Heart left ventricle (tissue), 16 donors: ENCODE measurements at places on chromosomes 12 and 14.

DNA sequence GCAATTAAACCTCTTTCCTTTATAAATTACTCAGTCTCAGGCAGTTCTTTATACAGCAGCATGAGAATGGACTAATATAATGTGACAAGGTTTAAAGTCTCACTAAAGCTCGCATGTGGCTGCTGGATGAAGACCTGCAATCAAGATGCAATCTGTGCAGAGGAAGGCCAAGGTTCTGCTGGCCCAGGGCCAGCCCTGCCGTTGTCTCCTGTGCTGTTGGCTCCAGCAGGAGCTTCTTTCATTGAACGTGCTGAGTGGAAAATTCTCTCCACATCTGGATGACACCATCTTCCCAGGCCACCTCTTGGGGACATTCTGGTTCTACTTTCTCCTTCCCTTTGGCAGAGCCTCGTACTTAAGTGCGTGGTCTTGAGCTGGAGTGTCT is 742.2 kb downstream of the VRK1 start:
- DNase-seq: no peak

DNA sequence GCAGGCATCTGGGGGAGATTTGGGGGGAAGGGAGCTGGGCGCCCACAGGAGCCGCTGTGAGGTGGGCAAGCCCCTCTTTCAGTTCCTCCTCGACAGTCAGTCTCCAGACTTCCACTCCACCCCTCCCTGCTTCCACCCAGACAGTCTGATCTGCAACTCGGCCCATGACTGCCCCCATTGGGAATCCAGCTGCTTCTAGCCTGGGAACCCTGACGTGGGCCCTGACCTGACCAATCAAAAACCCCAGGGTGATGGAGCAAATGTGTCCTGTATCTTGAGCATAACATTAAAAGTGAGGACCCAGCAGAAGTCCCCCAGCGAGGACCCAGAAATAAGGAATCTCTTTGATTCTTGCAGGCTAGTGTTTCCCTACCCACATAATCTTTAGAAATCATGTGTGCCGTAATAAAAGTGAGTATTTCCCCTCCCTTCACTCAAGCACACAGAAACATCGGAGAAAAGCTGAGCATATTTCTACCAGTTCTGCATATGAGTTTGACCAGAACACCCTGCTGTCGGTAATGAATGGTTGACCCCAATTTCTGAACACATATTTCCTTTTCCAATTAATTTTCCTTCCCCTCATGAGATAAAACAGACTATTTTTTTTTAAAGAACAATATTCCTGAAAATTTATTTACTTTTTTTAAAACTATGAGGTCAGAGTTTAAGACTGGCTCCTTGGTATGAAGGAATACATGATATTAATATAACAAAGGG is 6.4 kb downstream of the SSH1 start:
- peak; percentile 81 for DNase-seq

GRCh38 chr14:96065661-96066459 is 26.7 kb downstream of the C14orf132 start:
- DNase-seq: no peak

- no peak for DNase-seq
Observed at GRCh38 chr14:54501480-54501879, 8.2 kb upstream of the CGRRF1 start.

DNA sequence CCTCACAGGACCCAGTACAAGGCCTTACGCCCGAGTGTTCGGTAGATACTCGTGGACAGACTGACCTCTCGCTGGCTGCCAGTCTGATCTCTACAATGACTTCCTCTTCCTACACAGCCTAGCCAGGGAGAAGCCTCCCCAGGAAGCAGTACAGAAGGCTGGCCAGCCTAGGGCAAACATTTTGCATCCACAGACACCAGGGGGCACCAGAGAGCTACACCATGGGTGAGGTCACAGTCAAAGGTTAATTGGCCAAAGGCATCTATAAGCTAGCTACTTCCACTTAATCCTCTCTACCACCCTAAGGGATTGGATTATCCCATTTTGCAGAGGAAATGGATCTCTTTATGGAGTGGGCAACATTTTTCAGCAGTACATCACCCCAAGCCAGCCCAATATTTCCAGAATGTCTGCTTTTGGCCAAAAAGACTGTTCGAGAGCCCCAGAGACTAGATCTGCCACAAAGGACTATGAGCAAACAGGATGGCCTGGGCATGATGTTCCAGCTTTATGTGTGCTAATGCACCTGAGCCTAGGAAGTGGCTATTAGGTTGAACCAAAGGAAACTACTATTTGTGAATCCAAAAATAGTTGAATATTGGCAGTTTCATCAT is 14.6 kb upstream of the PNMA1 start:
- peak; percentile 88 for DNase-seq

- no peak for DNase-seq
Observed at GRCh38 chr14:70567791-70568190, 32.7 kb downstream of the MED6 start.

DNA sequence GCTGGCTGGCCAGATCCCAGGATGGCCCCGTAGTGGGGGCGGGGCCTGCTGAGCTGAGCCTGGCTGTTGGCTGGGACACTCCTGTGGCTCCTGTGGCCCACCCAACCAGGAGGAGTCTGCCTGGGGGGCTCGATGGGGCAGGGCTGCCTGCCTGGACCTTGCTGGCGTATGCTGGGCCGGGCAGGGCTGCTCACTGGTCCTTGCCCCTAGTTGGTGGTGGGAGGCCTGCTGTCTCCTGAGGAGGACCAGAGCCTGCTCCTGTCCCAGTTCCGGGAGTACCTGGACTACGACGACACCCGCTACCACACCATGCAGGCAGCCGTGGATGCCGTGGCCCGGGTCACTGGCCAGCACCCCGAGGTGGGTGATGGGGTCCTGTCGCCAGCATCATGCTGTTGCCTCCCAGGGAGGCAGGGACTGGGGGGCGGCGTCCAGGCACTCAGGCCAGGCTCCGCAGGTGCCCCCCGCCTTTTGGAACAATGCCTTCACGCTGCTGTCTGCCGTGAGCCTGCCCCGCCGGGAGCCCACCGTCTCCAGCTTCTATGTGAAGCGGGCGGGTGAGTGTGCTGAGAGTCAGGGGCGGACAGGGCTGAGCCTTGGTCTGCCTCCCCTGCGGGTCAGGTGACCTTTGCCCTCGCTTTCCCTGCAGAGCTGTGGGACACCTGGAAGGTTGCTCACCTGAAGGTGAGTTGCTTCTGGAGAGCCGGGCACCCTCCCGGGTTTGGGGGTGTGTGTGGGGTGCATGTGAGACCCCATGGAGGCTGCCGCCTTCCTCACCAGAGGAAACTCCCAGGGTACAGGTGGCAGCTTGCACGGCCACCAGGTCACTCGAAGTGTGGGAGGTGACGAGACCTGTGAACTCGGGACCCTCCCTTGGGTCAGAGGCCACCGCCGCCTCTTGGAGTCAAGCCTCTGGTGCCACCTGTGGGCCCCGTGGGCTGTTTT is 3.4 kb downstream of the NOC4L start:
- peak; percentile 60 for DNase-seq

- no peak for DNase-seq
Observed at GRCh38 chr12:54700301-54700700, 52.1 kb upstream of the DCD start.

GRCh38 chr14:68377459-68377858 is 415.4 kb downstream of the ZFP36L1 start:
- peak; percentile 74 for DNase-seq

- no peak for DNase-seq
Observed at GRCh38 chr12:118337194-118337838, 35.4 kb downstream of the TAOK3 start.

DNA sequence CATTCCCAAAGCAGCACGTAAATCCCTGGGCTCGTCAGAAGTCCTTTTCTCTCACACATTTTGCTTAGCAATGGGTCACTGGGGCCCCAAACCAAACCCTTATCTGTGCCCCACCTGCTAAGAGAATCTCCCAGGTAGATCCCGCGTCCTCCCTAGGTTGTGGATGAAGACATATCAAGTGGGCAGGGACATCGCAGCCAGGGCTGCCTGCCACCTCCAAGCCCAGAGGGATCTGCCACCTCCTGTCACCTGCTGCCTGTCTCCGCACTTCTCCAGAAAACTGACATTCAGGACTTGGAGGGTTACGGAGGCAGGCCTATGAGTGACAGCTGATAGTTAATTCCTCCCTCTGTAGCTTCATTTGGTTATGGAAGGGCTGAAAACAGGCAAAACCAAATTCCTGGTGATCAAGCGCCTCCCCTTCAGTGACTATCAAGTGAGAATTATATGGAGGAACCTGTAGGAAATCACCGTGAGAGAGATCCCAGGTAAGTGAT is 19.5 kb downstream of the BCL11B start:
- no peak for DNase-seq

DNA sequence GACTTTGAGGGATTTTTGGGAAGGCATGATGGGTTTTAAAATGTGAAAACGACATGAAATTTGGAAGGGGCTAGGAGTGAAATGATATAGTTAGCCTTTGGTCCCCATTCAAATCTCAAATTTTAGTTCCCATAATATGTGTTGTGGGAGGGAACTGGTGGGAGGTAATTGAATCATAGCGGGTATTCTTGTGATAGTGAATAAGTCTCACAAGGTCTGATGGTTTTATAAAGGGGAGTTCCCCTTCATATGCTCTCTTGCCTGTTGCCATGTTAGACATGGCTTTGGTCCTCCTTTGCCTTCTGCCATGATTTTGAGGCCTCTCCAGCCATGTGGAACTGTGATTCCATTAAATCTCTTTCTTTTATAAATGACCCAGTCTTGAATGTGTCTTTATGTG is 72.8 kb downstream of the SLC16A7 start:
- no peak for DNase-seq

DNA sequence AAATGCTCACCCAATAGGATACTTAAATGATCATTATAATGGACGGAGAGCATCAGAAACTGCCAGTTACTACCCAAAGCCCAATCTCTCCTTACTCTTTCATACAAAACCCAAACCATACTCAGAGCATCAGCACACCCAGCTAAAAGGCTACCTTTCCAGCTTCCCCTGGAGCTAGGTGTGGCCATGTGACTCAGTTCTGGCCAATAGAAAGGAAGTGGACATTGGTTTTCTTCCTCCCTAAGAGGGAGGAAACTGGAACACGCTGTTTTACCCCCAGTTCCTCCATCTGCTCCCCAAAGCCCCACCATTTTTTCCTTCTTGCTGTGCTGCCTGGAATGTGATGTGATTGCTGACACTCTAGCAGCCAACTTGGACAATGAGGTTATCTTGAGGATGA is 50.7 kb downstream of the SCARB1 start:
- no peak for DNase-seq

- DNase-seq: peak; percentile 88
Observed at GRCh38 chr12:121296618-121297434, at the start of gene CAMKK2. Gene CAMKK2 (minus strand): TSS chr12:121296709. CDS start chr12:121274526, 22,183 bp downstream.

DNA sequence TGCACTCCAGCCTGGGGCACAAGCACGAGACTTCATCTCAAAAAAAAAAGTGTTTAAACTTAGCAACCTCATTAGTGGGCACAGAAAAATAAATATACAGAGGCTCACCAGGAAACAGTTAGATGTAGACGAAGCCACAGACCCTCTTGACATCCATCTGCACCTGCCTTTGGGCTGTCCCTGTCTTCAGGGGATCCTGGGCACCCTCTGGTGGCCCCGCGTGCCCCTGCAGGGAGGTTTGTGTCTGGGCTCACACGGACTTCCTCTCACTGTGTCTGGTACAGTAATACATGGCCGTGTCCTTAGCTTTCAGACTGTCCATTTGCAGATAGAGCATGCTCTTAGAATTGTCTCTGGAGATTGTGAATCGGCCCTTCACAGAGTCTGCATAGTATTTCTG is 916.5 kb downstream of the TMEM121 start:
- DNase-seq: no peak

- no peak for DNase-seq
Observed at GRCh38 chr14:103556946-103557758, 5.3 kb downstream of the BAG5 start.

GRCh38 chr12:93689076-93689834 is 12.1 kb downstream of the CRADD start:
- DNase-seq: no peak

DNA sequence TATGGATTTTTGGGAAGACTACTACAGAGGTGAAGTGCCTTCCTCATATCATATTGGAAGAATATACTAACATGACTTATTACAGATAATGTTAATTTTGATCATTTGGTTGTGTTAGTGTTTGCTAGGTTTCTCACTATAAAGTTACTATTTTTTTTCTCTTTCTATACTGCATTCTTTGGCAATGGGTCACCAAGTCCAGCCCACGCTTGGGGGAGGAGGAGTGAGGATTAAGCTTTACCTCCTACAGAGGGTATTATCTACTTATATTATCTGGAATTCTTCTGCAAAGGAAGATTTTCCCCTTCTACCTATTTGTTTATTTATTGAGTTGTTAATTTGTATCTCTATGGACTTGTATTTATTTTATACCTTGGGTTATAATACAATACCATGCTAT is 31.5 kb downstream of the SCN8A start:
- DNase-seq: no peak

DNA sequence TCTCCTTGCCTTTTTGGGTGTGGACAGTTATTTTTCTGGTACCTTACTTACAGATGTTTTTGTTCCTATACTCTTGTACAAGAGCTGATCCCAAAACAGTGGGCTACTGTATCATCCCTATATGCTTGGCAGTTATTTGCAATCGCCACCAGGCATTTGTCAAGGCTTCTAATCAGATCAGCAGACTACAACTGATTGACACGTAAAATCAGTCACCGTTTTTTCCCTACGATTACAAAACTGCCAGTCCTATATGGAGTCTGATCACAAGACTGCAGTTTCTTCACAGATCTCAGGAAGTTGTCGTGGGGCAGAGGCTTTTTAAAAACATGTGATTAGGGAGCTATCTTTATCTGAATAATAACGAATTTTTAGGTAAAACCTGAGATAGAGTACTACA is 1.3 kb downstream of the LYSET start:
- no peak for DNase-seq

GRCh38 chr14:56004323-56004722 is 113.9 kb upstream of the PELI2 start:
- DNase-seq: no peak

DNA sequence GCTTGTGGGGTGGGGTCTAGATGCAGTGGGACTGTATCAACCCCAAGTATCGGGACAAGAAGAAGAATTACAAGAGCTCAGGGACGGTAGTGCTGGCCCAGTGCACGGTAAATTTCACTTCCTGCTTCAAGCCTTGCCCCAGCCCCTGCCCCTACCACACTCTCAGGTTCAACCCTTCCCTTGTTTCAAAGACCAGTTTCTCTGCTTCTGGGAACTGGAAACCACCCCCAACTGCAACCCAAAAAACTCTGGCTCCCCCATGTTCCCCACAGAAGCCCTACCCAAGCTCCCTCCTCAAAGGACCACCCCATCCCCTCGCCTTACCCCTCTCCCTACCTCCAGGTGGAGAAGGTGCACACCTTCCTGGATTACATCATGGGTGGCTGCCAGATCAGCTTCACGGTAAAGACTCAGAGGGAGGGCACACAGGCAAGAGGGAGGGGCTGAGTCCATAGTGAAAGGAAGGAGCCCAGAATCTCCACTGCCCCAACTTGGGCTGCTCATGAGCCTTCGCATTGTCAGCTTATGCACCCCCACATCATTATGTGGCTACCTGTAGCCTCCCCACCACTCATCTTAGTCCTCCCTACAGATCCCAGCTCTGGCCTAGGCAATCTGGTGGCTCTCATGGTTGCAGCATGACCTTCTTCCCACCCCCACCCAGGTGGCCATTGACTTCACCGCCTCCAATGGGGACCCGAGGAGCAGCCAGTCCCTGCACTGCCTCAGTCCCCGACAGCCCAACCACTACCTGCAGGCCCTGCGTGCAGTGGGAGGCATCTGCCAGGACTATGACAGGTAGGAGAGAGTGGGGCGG is 4.3 kb downstream of the CPNE6 start:
- no peak for DNase-seq

- peak; percentile 74 for DNase-seq
Observed at GRCh38 chr12:121499929-121500793, 80.7 kb downstream of the KDM2B start.
